ENCODE measurements at places on chromosomes 5 and 9.

- DNase-seq, result no peak
These were observed 17.3 kb downstream of the MAMDC2 start for GRCh38 chr9:70060883-70061507.

DNA sequence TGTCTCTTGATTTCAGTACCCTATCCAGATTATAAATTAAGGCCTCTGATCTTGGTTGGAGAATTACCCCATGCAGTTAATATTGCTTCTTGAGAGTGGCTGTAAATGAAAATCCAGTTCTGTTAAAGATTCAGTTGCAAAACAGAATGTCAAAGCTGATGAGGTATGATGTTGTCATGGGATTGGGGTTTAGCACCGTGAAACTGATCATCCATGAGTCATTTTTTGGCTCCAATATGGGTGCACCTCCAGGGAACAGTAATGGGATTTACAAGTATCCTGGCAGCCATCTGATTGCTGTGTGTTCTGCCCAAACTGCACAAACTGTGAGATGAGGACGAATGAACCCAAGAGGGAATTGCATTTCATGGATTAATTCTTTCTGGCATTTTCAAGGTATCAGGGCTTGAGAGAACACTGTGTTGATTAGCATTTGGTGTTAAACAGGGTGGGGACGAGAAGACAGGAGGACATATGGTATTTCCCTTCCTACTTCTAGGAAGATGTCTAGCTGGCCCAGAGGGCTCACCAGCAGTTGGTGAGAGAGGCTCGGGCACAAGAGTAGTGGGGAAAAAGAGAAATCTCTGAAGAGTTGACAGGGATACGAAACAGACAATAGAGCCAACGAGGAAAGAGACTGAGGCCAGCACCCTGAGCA, 214.7 kb downstream of the GAS1 start:
- no peak for DNase-seq

GRCh38 chr5:116522356-116523136, 52.1 kb downstream of the SEMA6A start:
- DNase-seq, result no peak

DNA sequence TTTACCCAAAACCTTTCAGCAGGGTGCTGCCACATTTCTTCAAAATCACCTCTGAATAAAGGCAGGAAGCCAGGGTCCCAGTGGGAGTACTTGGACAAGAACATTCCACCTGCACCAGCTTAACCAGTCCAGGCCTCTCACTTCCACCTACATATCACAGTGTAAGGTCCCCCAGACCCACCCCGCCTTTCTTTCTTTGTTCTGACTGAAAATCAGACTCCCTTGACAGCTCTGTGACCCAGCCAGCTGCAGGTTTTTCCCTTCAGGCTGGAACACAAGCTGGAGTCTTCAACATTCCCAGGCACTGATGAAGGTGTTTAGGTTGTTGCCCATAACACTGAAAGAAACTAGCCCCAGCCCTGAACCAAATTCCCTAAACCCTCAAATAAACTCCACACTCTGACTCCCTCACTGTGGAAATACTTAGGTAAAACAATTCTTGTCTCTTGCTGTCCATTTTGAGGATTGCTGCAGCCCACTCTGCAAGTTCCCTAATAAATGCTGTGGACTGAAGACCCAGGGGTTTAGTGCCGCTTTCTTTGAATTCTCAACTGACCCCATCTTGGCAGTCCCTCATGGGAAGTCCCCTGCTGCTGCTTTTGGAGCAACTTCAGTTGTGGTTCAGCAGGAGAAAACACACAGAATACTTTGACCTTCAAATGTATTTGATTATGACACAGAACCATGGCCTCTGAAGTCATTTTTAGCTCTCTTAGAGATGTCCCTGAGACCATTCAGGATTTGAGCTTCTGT, 24.8 kb downstream of the P4HA2 start:
- no peak for DNase-seq

DNA sequence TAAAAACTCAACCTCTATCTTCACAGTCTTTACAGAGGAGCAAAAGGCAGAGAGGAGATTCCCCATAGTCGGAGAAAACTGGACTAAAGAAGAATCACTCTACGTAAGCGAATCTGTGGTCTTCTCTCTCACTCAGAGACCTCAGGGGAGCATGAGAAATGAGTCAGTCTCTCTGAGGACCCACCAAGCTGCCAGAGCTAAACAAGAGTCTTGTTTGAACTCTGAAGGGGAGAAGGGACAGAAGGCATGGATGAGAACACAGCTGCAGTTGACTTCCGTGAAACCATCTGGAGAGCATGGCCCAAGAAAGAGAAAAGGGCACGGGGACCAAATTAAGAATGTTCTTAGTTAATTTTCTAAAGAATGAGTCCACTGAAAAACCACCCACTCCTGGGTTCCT, 12.8 kb upstream of the MAN2A1 start:
- no peak for DNase-seq

DNA sequence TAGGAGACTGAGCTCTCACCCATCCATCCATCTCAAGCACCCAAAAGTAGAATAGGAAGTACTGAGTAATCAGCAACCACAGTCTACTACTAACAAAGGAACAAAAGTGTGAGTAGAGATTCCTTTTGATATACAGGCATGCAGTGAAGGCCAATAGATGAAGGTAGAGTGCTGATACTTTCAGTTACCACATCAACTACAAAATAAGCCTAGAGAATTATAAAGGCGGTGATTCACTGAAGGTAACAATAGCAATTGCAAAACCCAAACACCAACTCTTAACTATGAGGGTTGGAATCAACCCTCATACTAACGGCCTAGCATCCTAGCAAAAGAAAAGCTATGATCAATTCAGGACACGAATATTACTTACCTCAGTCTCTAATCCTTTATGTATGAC, 992.6 kb downstream of the DNAH5 start:
- DNase-seq, result no peak

GRCh38 chr9:101626295-101626694, 31.5 kb upstream of the PPP3R2 start:
- no peak for DNase-seq

GRCh38 chr5:3122216-3122615, 370.7 kb upstream of the IRX2 start:
- no peak for DNase-seq

- DNase-seq, result no peak
These were observed 36.5 kb downstream of the KIF2A start for GRCh38 chr5:62342476-62342837.

DNA sequence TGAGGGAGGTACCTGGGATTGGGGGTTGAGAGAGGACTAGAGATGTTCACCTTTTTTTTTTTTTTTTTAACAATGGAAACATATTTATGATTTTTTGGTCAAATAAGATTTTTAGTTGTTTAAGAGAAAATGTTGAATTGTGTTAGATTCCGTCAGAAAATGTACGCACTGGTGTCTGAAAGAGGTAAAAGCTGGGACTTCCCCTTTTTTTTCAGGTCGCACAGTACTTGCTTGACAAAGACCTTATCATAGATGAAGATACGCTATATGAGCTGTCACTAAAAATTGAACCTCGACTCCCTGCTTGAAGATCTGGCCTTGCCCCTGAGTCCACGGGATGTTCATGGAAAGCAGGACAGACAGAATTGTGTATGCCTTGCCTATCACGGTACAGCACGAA, 7.7 kb upstream of the CKMT2 start:
- DNase-seq, result no peak

GRCh38 chr9:74499111-74499601, 2.0 kb downstream of the RORB start:
- DNase-seq, result no peak

DNA sequence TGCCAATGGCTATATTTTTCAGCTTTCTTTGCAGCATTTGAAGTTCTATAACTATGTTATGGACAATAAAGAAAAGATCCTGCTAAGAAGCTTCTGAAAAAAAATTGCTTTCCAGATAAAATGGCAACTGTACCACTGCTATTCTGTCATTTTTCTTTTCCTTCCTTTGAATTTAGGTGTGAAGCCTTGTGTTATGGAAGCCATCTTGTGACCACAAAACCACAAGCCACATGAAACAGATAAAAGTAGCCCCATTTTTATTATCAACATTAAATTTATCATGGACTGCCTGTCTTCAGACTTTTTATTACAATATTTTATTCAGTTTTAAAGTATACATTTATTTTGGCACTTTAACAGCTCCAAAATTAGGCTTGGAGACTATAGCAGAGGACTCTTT, 289.9 kb upstream of the ACTBL2 start:
- no peak for DNase-seq
